Heart right ventricle (tissue), 16 donors: ENCODE measurements at places on chromosomes 12 and 14.

GRCh38 chr12:16323010-16323409 is 24.4 kb upstream of the MGST1 start:
- DNase-seq, result no peak
- H3K36me3 ChIP-seq, result no peaks in the 10 kb centered on the region
- H3K4me1 ChIP-seq, result no peaks in the 10 kb centered on the region
- no peaks in the 10 kb centered on the region for H3K27me3 ChIP-seq

- H3K27ac ChIP-seq, result no peak overlapping the region
- H3K4me1 ChIP-seq, result peaks cover 21% of the 10 kb centered on the region
- no peaks in the 10 kb centered on the region for H3K36me3 ChIP-seq
- DNase-seq, result no peak
These were observed 37.6 kb upstream of the LTBP2 start for GRCh38 chr14:74649673-74650072.

- no peak for DNase-seq
- H3K4me3 ChIP-seq, result no peak overlapping the region
- H3K27me3 ChIP-seq, result no peaks in the 10 kb centered on the region
These were observed 118.9 kb downstream of the SLC25A47 start for GRCh38 chr14:100442036-100442435.

DNA sequence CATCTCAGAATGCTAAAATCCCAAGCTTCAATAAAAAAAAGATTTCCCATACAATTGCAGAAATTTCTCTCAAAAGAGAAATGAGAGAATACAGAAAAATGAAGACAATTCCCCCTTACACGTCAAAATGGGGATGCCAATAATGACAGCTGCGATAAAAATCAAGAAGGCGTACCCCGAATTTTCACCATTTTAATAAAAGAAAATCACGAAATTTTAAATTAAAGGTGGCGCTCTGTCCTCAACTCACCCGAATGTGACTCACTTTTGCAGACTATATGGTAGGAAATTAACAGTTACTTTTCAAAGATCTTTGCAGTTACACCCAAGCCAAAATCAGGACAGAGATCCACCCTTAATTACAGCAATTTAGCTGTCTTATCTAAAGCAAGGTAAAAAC is 2.1 kb downstream of the ATP2B1 start:
- DNase-seq, result no peak
- no peak overlapping the region for H3K27ac ChIP-seq
- H3K36me3 ChIP-seq, result no peaks in the 10 kb centered on the region
- no peaks in the 10 kb centered on the region for H3K27me3 ChIP-seq

DNA sequence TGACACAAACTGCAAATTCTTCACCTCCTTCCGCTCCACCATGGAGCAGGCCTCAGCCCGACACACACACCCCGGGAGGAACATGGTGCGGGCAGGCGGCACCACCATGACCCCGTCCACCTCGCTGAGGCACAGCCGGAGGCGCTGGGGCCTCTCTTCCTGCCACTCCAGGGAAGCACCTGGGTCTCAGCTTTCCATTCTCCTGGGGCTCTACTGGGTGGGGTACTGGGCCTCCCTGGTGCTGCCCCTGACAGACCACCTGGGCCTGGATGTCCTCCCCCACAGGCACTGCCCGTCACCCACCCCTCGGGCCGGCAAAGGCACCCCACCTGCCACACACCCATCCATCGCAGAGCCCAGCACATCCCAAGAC is 9.9 kb downstream of the AKT1 start:
- H3K36me3 ChIP-seq, result peaks cover 31% of the 10 kb centered on the region
- H3K4me3 ChIP-seq, result no peak overlapping the region
- H3K27me3 ChIP-seq, result no peaks in the 10 kb centered on the region
- peaks cover 44% of the 10 kb centered on the region for H3K4me1 ChIP-seq

DNA sequence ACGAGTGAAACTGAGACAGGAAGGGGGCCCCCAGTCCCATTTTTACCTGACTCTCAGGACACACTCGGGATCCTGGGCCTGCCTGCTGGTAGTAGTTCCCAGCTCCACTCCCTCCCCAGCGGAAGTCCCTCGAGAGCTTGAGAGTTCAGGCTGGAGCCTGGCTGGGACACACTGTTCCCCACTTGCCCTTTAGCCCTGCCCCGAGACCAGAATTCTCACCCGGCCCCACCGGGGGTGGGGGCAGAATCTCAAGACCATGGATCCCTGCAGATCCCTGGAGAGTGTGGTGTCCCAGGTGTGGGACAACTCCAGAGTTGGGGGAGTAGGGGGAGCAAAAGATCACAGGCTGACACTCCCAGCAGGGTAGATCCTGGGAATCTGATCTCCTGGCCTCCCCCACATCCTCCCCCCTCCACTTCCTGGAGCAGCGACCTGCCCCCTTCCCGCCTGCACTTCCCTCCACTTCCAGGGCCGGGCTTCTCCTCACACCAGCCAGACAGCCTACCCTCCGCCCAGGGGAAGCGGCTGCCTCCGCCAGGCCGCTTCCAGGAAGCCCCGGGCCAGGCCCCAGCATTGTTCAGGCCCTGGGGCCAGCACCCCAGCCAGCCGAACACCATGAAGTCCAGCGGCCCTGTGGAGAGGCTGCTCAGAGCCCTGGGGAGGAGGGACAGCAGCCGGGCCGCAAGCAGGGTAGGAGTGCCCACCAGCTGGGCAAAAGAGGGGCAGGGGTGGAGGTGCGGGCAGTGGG is at the start of gene TNS2:
Gene TNS2 (plus strand): TSS at position 495 of the 748 bp plus-strand sequence. CDS start 121 bp downstream, at position 616.
- peak within 1 kb of the TSS; percentile 96 for H3K27ac ChIP-seq
- H3K27me3 ChIP-seq, result peaks cover 5% of the 10 kb centered on the region
- DNase-seq, result peak; percentile 84
- peaks cover 91% of the 10 kb centered on the region for H3K4me1 ChIP-seq

GRCh38 chr12:94614288-94614721 is 36.1 kb downstream of the TMCC3 start:
- H3K36me3 ChIP-seq, result no peaks in the 10 kb centered on the region
- DNase-seq, result no peak
- peaks cover 32% of the 10 kb centered on the region for H3K4me1 ChIP-seq
- no peak overlapping the region for H3K27ac ChIP-seq
- H3K27me3 ChIP-seq, result no peaks in the 10 kb centered on the region

DNA sequence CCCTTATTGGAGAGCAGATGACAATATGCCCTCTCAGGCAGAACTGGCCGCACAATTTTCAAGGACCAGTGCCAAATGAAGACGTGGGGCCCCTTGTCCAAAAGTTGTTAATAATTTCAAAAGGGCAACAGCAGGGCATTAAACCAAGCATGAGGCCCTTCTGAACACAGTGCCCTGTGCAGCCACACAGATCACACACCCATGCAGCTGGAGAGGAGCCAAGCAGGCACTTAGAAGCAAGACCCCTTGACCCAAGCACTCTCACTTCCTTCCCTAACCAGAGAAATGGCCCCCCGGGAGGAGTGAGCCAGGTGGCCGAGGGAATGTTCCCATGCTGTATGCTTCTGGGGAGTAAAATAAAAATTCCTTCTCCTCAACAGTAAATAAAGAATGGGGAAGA is 114.0 kb upstream of the TMPO start:
- no peaks in the 10 kb centered on the region for H3K36me3 ChIP-seq
- H3K27me3 ChIP-seq, result no peaks in the 10 kb centered on the region
- no peak overlapping the region for H3K4me3 ChIP-seq
- H3K4me1 ChIP-seq, result peaks cover 57% of the 10 kb centered on the region
- H3K27ac ChIP-seq, result no peak overlapping the region
- DNase-seq, result no peak

- no peak overlapping the region for H3K27ac ChIP-seq
- peaks cover 4% of the 10 kb centered on the region for H3K4me1 ChIP-seq
- DNase-seq, result no peak
These were observed 113.5 kb upstream of the VASH1 start for GRCh38 chr14:76647697-76648298.

- no peak overlapping the region for H3K4me3 ChIP-seq
- peaks cover 55% of the 10 kb centered on the region for H3K36me3 ChIP-seq
- no peak overlapping the region for H3K27ac ChIP-seq
- no peaks in the 10 kb centered on the region for H3K4me1 ChIP-seq
These were observed 10.6 kb upstream of the PSEN1 start for GRCh38 chr14:73125746-73126145.

GRCh38 chr12:103441437-103442181 is 54.2 kb downstream of the C12orf42 start:
- no peaks in the 10 kb centered on the region for H3K36me3 ChIP-seq
- H3K4me1 ChIP-seq, result no peaks in the 10 kb centered on the region
- H3K27me3 ChIP-seq, result no peaks in the 10 kb centered on the region
- H3K27ac ChIP-seq, result no peak overlapping the region
- no peak for DNase-seq
- no peak overlapping the region for H3K4me3 ChIP-seq

DNA sequence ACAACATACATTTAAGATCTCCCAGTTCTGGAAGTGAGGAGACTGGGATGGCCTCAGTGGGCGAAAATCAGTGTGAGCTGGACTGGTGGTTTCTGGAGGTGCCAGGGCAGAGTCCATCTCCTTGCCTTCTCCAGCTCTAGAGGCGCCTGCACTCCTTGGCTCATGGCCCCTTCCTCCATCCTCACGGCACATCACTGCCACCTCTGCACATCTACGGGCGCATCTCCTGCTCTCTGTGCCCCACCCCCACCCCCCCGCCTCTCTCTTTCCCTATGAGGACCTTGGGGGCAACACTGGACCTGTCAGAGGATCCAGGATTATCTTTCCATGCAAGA is 62.8 kb upstream of the DIO3 start:
- no peaks in the 10 kb centered on the region for H3K4me1 ChIP-seq
- no peak overlapping the region for H3K4me3 ChIP-seq
- no peaks in the 10 kb centered on the region for H3K36me3 ChIP-seq
- no peak for DNase-seq

GRCh38 chr12:31456562-31456961 is 130.6 kb upstream of the SINHCAF start:
- H3K27me3 ChIP-seq, result no peaks in the 10 kb centered on the region
- peaks cover 19% of the 10 kb centered on the region for H3K36me3 ChIP-seq
- no peaks in the 10 kb centered on the region for H3K4me1 ChIP-seq

GRCh38 chr12:131137009-131137835 is 183.5 kb downstream of the ADGRD1 start:
- no peak for DNase-seq
- no peak overlapping the region for H3K4me3 ChIP-seq
- peaks cover under 1% of the 10 kb centered on the region for H3K4me1 ChIP-seq

DNA sequence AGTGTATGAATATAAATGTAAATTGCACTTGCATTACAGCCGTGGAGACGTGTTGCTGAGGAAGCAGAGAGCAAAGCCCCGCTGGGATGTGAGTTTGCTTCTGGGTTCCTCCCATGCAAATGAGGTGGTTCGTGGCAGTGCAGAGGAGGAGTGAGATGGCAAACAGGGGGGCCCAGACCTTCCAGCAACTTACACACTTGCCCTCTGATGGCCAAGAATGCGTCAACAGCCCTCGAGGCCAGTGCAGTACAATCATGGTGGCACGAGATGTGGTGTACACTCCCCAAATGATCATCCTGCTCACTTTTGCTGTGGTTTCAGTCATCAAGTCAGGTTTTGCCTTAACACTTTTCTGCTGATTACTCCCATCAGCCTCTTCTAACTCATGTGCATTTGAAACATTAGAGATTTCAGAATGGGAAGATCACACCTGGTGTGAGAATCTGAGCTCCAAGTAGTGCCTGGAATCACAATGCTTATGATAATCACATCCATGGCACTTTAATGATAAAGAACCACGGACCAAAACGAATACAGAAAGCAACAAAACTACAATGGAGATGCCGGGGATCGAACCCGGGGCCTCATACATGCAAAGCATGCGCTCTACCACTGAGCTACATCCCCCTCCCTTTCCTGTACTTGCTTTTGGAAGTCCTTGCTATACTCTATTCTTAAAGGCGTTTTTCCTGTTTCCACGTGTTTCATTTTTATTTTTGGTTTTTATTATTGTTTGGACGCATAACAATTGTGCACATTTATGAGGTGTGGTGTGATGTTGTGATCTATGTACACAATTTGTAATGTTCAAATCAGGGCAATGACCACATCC is 7.0 kb upstream of the UBC start:
- peaks cover 54% of the 10 kb centered on the region for H3K4me1 ChIP-seq
- H3K4me3 ChIP-seq, result peak overlapping the region; percentile 39
- DNase-seq, result peak; percentile 51
- H3K27me3 ChIP-seq, result no peaks in the 10 kb centered on the region
- no peaks in the 10 kb centered on the region for H3K36me3 ChIP-seq

DNA sequence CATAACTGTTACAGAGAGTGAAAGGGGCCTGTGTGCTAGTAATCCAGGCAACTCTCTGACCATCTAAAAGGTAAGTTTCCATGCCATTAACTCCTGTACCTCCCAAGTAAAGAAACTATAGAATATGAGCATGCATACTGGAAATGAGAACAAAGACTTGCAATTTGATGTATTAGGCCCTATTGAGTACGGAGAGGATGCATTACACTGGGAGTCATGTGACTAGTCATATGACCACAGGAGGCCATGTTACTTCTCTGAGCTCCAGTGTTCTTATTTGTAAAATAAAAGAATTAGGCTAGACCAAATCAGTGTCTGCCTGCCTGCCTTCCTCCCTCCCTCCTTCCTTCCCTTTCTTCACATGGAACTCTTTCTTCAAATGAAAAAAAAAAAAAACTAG is 440.1 kb upstream of the CCDC196 start:
- no peak overlapping the region for H3K4me3 ChIP-seq
- no peak for DNase-seq
- peak overlapping the region; percentile 37 for H3K27ac ChIP-seq
- no peaks in the 10 kb centered on the region for H3K36me3 ChIP-seq

DNA sequence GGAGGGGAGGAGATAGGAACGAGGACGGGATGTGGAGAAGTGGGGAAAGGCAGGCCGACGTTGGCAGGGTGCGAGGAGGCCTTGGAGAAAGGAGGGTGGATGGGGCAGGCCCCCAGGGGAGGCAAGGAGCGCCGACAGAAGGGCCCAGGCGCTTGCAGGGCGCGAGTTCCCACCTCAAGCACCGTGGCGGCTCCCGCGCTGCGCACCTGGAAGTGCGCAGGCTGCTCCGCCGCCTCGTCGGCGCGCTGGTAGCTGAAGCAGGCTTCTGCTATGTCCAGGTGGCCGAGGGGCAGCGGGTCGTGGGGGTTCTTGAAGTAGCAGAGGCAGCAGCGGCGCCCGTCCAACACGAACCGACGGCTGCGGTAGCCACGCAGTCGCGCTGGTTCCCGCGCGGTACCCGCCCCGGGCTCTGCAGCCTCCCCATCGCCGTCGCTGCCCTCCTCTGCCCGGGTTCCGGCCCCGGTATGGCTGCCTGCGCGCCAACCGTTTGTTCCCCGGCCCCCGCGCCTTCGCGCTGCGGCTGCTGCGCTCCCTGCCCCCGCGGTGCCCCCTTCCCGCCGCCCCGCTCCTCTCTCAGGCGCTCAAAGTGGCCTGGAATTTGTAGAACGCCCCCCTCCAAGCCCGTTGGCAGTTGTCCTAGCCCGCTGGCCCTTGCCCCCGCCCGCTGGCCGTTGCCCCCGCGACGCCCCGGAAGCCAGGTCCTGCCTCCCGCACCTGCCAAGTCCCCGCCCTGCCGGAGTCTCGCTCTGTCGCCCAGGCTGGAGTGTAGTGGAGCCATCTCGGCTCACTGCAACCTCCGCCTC is 1.1 kb upstream of the ACTR6 start:
- no peaks in the 10 kb centered on the region for H3K36me3 ChIP-seq
- H3K4me3 ChIP-seq, result peak overlapping the region; percentile 69
- no peaks in the 10 kb centered on the region for H3K4me1 ChIP-seq
- peak; percentile 76 for DNase-seq
- no peaks in the 10 kb centered on the region for H3K27me3 ChIP-seq

GRCh38 chr12:58818546-58818945 is 101.8 kb downstream of the LRIG3 start:
- no peaks in the 10 kb centered on the region for H3K4me1 ChIP-seq
- H3K27ac ChIP-seq, result no peak overlapping the region
- H3K27me3 ChIP-seq, result no peaks in the 10 kb centered on the region
- no peak overlapping the region for H3K4me3 ChIP-seq
- H3K36me3 ChIP-seq, result no peaks in the 10 kb centered on the region
